Spinal cord (tissue), 10 donors: ENCODE measurements at places on chromosomes 3 and 15. TPM values are rescaled to one million over a fixed set of nuclear protein-coding genes. Genes with fewer than 3 reads are reported as not detected.

- DNase-seq: peak; percentile 70
Measured at GRCh38 chr15:90001062-90001682, at the start of gene ZNF710. Gene ZNF710 (plus strand): TSS chr15:90001324. CDS start chr15:90067138, 65,814 bp downstream.

GRCh38 chr3:165770781-165771180 lies 66.4 kb downstream of the BCHE start:
- no peak for DNase-seq

- no peak for DNase-seq
Measured at GRCh38 chr15:100332231-100332630, 9.5 kb downstream of the ADAMTS17 start.

DNA sequence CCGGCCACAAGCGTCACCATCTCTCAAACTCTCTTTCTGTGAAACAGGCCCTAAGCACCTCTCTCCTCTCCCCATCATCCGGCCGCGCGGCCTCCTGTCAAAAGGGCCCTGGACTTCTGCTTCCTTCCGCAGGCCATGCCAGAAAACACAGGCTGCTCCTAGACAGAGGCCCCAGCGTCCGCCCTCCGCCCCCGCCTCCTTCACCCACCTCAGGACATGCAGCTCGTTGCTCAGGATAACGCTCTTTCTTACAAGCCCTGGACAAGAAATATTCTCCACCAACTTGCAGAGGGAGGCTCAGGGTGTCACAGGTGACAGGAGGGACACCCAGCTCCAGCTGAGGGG lies 212.0 kb downstream of the XXYLT1 start:
- no peak for DNase-seq

GRCh38 chr3:42195879-42196330 lies 70.1 kb downstream of the CCK start:
- DNase-seq: no peak

DNA sequence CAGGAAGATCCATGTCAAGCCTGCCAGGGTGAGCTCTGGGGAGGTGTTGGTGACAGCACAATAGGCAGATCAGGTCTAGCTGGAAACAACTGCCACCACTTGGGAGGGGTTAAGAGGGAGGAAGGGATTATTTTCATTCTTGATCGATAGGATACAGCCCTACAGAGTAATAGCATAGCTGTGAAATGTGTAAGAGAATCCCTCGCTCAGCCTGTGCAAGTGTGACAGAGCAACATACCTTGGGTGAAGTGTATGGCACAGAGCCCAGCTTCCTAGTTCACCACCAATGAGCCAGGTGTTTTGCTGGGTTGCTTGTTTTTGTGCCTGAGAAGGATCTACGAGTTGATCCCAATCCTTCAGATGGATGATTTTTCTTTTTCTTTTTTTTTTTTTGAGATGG lies 9.2 kb upstream of the DCUN1D1 start:
- DNase-seq: no peak

DNA sequence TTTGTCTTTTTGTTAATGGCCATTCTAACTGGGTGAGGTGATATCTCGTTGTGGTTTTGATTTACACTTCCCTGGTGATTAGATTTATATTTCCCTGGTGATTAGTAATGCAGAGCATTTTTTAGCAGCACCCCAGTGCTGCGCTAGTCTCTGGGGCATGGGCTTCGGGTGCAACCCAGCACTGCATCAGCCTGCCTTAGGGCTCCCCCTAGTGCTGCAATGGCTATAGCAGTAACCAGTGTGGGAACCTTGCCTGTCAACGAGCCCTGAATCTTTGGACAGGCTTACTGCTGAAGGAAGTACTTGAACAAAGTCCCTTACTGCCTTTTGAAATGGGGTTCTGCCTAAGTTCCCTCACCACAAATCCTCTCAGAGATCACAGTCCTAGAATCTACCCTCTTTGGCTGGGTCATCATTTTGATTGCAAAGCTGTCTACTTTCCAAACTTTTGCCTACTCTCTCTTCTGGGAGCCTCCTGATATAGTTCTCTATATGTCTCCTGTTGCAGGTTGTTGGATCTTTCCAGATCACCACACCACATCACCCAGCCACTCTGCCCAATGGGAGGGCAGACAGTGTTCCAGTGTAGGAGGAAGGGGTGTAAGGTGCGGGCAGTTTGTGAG lies 79.2 kb upstream of the CCNL1 start:
- DNase-seq: no peak

DNA sequence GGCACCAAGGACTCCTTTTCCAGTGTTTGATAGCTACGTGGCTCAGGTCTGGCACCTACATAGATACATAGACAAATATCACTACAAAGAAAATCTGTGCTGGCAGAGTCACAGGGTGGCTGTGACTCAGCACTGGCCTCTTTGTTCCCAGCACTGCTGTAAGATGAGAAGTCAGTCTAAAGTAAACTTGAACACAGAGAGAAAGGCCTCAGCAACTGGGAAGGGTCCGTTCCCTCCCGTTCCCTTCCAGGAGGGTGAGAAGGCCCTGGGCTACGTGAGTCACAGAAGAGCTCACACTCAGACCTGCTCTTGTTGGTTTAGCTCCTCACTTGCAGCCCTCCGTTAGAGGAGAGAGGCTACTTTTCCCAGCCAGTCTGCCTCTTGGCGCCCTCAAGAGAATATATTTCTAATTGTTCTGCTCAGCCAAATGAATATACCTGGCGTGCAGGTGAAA lies 23.1 kb downstream of the ANXA2 start:
- no peak for DNase-seq

- DNase-seq: no peak
Measured at GRCh38 chr3:181253796-181254195, 264.3 kb upstream of the DNAJC19 start.

DNA sequence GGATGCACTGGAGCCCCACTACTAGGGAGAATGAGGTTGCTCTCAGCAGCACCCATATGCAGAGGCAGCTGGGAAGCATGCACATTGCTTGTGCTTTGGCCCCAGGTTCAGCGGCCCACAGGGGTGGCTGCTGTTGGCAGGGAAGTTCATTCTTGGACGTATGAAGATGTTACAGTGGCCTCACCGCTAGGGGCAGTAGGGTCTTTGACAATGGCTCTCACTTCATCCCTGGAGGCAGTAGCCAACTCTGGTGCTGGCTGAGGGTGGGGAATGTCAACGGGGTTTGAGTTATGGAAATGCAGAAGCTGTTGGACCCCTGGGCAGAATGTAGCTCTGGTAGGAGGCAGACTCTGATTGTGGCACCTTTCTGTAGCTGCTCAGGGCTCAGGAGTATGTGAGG lies 279.9 kb downstream of the SCAPER start:
- DNase-seq: no peak

DNA sequence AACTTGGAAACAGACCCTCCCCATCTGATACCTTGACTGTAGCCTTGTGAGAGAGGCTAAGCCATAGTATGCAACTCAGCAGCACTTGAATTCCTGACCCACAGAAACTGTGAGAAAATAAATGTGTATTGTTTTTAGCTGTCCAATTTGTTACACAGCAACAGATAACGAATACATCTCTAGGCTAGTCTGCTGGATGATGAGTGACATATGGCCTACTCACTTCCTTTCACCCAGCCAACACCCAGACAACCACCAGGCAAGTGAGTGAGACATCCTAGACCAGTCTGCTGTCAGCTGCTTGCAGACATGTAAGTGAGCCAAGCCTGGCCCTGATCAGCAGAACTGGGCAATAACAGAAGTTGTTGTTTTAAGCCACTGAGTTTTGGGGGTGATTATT lies 19.2 kb upstream of the SMAD6 start:
- no peak for DNase-seq

DNA sequence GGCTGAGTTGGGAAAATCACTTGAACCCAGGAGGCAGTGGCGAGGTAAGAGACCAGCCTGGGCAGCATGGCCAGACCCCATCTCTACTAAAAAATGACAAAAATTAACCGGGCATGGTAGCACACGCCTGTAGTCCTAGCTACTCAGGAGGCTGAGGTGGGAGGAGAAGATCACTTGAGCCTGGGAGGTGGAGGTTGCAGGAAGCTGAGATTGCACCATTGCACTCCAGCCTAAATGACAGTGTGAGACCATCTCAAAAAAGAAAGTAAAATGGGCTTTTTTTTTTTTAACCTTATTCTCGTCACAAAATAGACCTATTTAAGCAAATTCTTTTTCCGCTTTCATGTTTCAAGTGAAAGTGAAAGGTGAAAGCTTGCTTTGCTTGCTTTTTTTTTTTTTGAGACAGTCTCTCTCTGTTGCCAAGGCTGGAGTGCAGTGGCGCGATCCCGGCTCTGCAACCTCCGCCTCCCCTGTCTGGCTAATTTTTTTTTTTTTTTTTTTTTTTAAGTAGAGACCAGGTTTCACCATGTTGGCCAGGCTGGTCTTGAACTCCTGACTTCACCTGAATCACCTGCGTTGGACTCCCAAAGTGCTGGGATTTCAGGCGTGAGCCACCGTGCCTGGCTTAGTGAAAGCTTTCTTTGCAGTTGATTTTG lies 3.6 kb downstream of the PDIA3 start:
- DNase-seq: no peak

DNA sequence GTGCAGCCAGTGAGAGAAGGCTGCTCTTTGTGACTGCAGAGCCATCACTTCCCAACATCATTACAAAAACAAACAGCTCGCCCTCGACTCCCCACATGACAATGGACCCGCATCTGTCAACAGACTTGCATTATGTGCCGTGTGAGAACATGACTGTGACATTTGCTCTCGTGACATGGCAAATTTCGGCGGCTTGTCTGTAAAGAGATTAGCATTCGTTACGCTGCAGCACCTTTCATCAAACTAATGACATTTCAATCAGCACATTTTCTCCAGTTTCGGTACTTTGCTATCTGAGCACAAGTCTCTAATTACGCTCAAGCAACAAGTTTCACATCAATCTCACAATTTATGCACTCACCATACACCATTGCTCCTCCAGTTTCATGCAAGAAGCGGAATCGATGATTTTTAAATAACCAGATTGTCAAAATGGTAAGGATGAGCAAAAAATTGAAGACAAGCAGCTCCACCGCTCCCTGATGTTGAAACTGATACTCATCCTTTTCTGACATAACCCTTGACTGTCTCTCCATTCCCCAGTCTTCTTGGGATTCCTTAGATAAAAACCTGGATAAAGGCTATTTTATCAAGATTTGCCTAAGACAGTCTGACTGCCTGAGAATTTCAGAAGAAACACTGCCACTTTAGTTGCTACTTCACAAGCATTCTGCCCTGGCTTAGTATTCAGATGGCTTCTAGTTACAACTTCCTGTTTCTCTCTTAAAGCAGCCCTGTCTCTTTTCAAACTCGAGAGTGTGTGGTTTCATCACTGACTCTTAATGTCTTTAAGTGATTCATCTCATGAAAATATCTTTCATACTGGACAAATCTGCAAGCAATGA lies at the start of gene SLC9A9:
TSS of gene SLC9A9 (minus strand) at position 682 of the 845 bp plus-strand sequence. CDS start at position 536, 146 bp downstream.
- peak; percentile 79 for DNase-seq

DNA sequence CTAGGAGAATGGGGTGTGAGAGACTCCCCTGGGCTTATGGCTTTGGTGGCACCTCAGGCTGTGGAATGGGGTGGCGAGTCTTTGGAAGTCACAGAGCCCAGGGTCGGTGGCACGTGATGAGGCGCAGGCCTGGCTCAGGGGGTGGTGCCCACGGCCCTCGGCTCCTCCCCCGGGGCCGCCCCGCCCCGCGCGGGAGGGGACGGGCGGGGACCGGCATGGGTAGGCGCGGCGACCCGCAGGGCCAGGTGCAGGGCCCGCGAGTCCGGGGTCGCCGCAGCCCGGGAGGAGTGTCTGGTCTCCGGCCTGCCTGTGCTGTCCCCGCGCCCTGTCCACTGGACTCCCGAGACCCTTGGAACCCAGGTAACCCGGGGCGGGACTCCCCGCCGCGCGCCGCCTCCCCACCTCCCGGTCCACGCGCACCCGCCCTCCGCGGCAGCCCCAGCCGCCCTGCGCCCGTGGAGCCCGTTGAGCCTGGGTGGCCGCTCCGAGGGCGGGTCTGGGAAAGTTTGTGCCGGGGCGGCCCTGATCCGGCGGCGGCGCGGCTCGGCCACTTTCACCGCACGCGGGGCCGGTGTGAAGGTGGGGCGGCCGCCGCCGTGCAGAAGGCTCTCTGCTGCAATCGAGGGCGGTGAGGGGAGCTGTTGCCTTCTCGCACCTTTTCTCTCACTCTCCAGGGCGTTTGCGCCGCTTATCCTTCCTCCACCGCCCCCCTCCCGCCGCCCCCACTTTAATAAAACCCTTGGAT lies at the start of gene PAQR5:
TSS of gene PAQR5 (plus strand) at position 216 of the 745 bp plus-strand sequence. CDS start 61,169 bp downstream, outside the sequence.
- DNase-seq: no peak

DNA sequence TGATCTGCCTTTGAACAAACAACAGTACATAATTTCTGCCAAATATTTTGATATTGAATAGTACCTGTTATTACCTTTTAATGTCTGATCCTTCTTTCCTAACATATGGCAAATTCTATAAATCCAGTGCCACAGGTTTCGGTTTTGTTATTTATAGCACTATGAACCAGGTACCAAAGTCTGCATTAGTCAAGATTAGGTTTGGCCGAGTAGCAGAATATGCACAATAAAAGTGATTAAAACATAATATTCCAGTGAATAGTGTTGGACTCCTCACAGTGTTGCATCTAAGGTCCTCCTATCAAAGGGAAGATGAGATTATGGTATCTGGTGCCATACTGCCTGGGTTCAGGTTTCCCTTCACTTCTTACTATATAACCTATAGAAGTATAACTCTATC lies 599.0 kb downstream of the ZPLD1 start:
- no peak for DNase-seq

GRCh38 chr3:89358281-89358680 lies 250.9 kb downstream of the EPHA3 start:
- DNase-seq: no peak

DNA sequence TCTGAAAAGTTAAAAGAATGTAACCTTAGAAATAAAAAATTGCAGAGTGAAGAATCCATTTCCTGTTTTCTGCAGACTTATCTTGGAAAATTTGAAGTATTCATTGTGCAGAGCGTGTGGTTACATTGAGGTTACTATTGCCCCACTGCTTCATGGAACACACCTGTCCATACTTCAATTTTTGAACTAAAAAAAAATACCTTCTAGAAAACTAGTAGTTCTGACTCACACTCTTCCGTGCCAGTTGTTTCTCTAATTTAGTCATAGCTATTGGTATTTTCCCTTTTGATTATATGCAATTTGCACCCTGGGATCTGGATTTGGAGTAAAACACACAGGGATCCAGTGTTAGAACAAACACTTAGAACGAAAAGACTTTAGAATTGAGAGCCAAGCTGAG lies 111.8 kb upstream of the LYSMD4 start:
- no peak for DNase-seq

- DNase-seq: peak; percentile 23
Measured at GRCh38 chr3:40191850-40192448, 117.6 kb upstream of the EIF1B start.

- DNase-seq: no peak
Measured at GRCh38 chr3:109553591-109554371, 216.4 kb upstream of the DPPA4 start.

- DNase-seq: no peak
Measured at GRCh38 chr3:176574786-176575185, 622.5 kb downstream of the TBL1XR1 start.

GRCh38 chr3:45026038-45026437 lies at the start of gene CLEC3B:
Gene CLEC3B (plus strand): TSS chr3:45026303. CDS start chr3:45026363, 60 bp downstream.
- no peak for DNase-seq

C2CD4A gene
- 0.06 TPM for total RNA-seq

CHST2 gene
- 14.2 TPM for total RNA-seq

PRR20G gene
- total RNA-seq: not detected

C3orf52 gene
- 2.1 TPM for total RNA-seq

LSM3 gene
- 8.7 TPM for total RNA-seq

DZIP1L gene
- 10.8 TPM for total RNA-seq

CYP1A2 gene
- total RNA-seq: not detected

COL6A5 gene
- total RNA-seq: 0.06 TPM

ZNF717 gene
- 26.1 TPM for total RNA-seq

GRAMD2A gene
- total RNA-seq: 1.4 TPM
